Stimulated activated CD8-positive, alpha-beta memory T cell treated with anti-CD3 and anti-CD28 coated beads, Interleukin-7, amount 100 ng/mL, for 24 hours (primary cell): ENCODE measurements at places on chromosomes 5 and 9.

GRCh38 chr9:117546894-117547678 is 132.2 kb upstream of the ASTN2 start:
- no peak for DNase-seq

GRCh38 chr9:79120941-79121340 is 450.8 kb upstream of the TLE4 start:
- DNase-seq: no peak

DNA sequence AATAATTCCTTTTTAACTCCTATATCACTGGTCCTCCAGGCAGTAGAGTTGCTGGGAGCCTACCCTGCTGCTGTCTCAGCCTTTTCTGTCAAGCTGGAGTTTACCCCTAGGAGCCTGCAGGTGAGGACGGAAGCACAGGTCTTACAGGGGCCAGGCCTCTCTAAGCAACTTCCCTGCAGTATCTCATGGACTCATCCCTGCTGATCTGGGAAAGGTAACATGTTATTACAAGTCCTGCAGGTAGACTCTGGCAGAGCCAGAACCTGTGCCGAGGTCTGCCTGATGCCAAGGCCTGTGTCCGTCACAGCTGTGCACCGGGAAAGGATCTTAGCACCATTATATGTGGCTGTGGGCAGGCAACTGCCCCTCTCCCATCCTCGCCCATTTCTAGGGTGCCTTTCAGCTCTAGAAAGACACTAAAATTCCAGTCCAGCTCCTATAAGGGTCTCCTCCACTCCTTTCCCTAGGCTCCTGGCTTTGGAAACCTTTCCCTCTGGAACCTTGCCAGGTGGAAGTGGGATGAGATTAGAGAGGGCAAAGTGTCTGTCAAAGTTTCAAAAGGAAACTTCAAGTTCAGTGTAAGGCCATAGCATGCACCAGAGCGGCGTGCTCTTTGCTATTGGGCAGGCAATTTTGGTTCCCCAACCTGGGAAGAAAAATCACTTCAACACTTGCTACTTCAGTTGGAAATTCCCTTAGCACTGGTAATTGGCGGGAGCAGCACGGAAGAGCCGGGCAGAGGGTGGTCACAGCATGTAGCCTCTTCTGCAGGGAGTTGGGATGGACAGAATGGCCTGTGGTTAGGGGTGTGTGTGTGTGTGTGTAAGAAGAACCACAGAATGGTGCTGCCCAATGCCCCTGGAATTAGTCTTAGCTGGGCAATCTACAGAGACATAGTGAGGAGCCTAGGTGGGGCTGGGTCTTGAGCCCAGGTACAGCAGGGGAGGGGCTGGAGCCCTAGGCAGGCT is 17.5 kb downstream of the TMEM171 start:
- no peak for DNase-seq

DNA sequence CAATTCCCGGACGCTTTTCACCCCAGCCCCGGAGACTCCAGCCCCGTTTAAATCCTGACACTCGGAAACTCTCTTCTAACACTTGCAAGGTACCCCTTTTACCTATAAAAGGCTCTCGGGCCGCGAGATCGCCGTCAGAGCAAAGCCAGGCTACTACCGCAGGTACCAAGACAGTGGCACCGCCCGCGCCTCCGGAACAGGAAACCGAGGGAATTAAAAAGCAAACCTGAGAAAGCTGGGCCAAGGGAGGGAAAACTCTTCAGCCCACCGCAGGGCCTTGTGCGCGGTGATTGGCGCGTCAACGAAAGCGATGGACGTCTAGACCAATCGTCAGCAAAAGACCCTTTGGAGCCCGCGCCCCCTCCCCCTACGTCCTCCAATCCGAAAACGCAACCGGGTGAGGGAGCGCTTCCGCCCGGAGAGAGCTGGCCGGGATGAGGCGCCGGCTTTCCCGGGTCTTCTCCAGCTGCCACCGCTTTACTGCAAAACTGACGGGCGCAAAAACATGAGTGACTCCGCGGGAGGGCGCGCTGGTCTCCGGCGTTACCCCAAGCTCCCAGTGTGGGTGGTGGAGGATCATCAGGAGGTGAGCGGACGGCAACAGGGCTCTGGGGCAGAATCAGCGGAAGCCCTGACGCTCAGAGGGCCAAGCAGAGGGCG is at the start of the genes C5orf22 and DROSHA:
TSS of gene C5orf22 (plus strand) at position 414 of the 660 bp plus-strand sequence. CDS start at position 506, 92 bp downstream.
TSS of gene DROSHA (minus strand) at position 206 of the 660 bp plus-strand sequence. CDS start 3,034 bp downstream, outside the sequence.
- peak; percentile 86 for DNase-seq
